ENCODE measurements at places on chromosomes 4 and X.
A peak's percentile ranks its signal among the peaks of the same experiment; 100 is the strongest.

DNA sequence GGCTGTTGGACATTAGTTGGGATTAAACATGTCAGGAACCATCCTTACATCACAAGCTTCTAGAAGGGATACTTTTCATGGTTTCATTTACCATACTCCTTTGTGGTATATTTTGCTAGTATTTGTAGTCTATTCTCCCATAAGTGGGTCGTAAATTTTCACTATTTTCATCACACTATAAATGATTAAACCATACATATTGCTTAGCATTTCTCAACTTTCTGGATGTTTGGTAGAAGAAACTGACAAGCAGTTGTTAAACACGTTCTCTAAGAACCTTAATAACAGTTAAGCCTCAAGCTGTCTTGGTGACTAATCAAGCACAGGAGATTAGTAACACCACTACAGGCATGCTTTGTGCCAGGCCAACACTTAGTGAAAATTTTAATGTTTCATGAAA is 375.5 kb downstream of the NAF1 start:
- no peak for DNase-seq

DNA sequence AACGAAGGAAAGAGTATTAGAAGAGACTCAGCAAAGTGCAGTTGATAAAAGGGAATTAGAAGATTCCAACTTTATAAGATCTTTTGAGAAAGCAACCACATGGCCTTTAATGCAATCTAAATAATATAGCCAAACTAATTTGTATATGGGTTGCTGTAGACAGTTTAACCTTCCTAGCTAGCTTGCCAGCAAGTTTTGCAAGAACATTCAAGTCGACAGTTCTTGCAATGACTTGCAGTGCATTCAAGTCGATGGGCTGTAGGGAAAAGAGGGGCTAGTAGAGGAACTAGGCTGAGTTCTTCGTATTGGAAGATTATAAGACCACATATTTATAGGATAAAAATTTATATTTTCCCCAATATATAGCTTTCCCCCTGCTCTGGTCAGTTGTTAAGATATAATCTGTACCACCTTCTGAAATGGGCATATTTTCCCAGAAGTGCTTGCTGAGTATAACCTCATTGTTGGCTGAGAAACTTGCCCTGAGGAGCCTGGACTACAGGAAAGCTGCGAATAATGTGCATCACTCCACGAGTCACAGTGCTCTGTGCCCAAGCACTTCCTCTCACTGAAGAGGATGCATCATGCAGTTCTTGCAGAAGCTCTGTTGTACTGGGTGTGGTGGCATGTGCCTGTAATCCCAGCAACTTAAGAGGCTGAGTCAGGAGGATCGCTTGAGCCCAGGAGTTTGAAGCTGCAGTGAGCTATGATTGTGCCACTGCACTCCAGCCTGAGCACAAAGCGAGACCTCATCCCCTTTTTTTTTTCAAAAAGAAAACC is 56.7 kb downstream of the DOCK11 start:
- DNase-seq, result no peak

DNA sequence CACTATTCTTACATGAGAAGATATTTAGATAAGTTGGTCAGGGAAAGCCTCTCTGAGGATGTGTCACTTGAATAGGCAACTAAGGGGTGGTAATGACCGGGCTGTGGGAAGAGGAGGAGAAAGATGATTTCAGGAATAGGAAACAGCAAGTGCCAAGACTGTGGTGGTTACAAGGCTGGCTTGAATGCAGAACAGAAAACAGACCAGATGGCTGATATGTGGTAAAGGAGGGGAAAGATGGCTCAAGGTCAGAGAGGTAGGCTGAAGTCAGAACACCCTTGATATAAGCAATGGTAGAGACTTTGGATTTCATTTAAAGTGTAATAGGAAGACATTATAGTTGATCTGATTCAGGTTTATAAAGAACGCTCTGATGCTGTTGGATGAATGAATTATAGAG is 15.0 kb downstream of the TLR7 start:
- no peak for DNase-seq

DNA sequence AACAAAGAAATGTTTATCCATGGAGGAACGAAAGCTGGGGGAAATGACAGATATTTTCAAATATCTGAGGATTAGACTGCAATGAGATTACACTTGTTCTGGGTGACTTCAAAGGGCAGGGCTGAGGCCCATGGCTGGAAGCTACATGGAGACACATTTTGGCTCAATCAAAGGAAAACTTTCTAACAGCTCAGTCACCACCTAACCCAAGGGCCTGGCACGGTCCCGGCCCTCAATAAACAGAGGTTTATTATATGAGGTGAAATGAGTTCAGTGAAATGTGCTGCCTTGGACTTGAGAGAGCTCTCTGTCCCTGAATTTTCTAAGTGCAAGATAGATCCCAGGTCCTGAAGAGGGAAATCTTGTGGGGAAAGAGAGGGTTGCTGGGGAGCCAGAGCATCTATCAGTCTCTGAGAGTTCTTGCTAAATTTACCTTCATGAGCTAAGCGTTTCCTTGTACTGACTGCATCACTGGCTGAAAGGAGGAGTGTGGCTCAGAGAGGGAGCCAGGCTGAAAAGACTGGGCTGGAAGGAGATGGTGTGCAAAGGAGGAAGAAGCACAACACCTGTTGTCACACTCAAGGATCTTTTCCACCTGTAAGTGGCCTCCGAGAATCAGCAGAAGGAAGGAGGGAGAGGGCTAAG is 2.0 kb upstream of the RIPPLY1 start:
- no peak for DNase-seq

GRCh38 chr4:68129793-68130192 is at the start of gene TMPRSS11F:
Gene TMPRSS11F, minus strand, starts transcription at chr4:68129869. Its CDS starts 49 bp downstream, at chr4:68129820.
- no peak for DNase-seq

GRCh38 chr4:114659386-114660008 is 60.9 kb downstream of the UGT8 start:
- peak; percentile 86 for DNase-seq

DNA sequence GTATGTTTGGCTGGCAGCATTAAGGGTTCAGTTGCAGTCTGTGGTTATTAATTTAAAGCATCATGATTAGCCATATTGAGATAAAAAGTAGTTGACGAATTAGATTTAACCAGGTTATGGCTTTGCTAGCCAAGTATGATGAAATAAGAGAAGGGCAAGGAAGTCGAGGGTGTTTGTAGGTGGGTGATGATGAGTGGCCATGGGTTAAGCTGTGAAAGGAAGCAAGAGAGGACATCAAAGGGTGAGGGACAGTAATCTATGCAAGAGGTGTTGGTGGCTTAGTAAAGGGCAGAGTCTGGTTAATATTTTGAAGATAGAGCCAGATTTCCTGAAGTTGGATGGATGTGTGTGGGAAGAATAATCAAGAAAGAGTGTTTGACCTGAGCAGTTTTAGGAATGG is 44.5 kb downstream of the STIM2 start:
- no peak for DNase-seq
